ENCODE measurements at places on chromosomes 2 and 18.

GRCh38 chr18:60391571-60392226, 19.1 kb upstream of the MC4R start:
- no peak for DNase-seq

GRCh38 chr2:203431391-203432185, 103.4 kb downstream of the ABI2 start:
- DNase-seq = no peak

DNA sequence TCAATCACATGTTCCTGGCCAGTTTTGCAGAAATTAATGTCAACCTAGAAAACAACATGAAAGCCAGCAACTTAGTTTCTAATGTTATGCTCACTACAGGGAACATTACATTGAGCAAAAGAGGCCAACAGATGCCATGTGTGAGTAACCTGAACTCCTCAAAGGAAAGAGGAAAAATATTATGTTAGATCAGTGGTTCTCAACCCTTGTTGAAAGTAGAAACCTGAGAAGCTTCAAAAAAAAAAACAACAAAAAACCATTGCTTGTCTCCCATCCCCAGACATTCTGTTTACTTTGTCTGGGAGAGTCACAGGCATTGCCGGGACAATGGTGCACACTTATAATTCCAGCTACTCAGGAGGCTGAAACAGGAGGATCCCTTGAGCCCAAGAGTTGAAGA, 57.7 kb downstream of the METTL4 start:
- no peak for DNase-seq

- DNase-seq = no peak
Observed at GRCh38 chr18:62878305-62878704, 163.0 kb downstream of the PHLPP1 start.

- DNase-seq = no peak
Observed at GRCh38 chr18:77344786-77345500, 95.3 kb downstream of the GALR1 start.

DNA sequence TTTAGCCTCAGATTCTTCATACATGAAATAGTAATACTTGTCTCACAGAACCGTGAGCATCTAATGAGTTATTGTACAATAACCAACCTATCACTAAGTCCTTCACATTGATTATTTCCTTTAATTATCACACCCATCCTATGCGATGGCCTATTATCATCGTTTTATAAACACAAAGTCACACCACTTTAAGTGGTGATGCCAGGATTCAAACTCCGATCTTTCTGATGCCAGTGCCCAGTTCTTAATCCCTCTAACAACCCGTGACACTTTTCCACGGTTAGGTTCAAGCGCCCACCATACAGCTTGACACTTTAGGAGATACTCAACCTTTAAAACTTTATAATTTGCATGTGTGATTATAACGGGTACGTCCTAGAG, 523 bp upstream of the ALMS1 start:
- DNase-seq = no peak

GRCh38 chr2:184679219-184680018, 81.1 kb downstream of the ZNF804A start:
- no peak for DNase-seq

DNA sequence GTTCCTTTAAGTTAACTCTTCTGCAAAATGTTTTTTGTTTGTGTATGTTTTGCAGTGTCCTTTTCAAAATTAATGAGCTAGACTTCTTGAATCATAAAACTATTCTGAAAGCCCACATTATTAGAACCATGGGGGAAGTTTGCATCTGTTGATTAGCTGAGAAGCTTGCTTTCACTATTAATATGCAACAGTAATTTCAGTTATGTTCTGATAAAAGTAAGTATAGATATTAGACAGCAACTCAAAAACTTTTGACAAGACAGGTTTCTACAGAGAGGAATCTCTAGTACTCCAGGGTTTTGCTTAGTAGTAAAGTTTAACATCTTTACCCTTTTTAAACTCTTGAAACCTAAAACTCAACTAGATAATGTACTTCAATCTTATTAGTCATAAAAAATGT, 147.8 kb downstream of the UBE2E3 start:
- DNase-seq = no peak

DNA sequence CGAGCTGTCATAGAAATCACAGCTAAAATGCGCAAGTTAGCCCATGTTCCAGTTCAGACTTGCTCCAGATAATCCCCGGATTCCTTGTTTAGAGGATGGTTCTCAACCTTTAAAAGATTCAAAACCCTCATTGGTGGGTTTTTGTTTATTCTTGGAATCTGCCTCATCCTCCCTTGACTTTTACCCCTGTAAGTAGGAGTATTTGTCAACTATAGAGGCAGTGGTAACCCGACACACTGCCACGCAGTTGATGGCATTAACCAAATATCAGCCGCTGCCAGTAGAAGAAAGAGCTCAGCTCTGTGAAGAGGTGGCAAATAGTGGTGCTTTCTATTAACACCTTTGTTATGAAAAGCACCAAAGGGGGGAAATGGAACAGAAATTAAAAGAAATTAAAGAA, 40.4 kb upstream of the SELENOI start:
- no peak for DNase-seq

DNA sequence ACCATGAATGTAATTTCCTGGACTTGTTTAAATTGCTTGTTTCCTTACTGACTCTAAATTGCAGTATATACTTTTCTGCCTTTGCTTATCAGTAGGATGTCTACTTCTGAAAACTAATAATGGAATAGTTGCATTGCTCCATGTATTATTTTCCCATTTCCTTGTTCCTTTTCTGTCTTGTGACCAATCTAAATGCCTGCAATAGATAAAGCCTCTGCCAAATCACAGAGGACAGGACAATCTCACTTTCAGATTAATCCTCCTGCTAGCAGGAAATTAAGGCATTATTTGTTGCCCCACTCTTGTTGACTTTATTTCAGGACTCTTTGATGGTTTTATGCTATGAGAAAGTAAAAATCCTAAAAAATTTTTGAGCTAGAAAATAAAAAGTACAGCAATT, 4.7 kb upstream of the ESCO1 start:
- no peak for DNase-seq

DNA sequence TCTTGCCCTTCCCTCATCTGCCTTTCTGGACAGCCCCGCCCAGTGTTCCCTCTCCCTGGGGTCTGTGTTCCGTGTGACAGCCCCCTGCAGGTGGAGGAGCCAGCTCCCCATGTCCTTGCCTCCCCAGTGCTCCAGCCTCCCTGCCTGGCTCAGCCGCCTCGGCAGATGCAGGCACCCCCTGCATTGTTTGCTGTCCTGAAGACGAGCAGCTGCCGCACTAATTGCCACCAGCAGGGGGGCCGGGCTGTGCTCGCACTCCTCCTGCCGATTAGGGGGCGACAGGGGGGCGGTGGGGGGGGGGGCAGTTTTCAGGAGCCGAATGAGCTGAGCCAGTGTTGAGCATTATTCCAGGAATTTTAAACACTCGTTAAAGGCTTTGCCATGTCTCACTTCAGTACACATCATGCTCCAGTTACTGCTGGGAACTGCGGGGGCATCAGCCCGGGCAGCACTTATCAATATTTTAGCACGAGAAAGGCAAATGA, 23.3 kb downstream of the SIX3 start:
- peak; percentile 49 for DNase-seq

DNA sequence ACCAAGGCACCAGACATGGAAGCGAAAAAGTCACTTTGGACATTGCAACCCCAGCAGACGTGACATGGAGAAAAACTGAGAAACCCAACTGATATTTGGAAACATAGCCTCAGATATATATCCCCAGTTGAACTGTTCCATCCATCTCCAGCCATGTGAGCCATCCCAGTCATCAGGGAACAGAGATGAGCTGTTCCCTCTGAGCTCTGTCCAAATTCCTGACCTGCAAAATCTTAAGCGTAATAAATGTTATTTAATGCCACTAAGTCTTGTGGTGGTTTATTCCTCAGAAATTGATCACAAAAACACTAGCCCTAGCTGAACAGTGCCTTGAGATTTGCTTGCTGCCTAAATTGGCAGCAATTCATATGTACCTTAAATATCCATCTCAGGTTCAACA, 182.8 kb downstream of the NRP2 start:
- no peak for DNase-seq

DNA sequence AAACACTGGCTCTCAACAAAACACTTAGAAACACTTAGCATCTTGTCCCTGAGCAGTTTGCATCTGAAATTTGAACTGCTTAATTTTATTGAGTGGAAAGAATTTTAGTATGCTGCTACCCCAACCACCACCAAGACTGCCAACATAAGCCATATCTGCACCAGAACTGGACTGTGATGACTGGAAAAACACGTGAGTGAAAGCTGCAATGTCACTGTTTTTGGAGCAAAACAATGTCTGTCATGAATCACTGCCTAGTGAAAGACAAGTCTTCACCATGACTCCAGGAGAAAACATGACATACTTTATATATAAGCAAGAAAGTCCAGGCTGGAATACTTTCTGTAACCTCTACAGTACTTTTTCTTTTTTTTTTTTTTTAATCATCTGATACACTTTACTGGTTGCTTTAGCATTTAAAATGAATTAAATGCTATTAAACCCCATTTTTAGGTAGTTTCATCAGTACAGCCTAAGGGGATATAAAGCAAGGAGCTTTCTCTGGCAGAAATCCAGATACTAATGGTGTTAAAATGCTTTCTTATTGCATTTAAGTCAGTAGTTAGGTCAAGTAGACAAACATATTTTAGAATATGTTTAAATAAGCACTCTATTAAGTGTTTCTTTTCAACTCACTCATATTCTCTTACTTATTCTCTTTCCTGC, 2129.4 kb upstream of the PIK3C3 start:
- no peak for DNase-seq

DNA sequence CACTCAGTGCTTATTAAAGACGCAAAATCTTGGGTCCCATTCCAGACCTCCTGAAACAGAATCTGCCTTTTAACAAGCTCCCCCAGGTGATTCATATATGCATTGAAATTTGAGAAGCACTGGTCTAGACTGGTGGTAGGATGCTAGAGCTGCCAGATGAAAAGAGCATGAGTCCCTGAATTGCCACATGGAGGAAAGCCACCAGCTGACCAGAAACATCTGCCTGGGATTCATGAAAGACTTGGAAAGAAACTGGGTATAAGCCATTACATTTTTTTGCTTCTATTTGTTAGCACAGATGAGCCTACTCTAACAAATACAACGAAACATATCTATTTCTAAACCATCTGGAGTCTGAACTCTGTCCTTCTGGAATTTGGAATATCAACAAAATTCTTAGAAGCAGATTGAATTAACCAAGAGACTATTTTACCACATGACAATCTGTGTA, 228.9 kb downstream of the RBM43 start:
- DNase-seq = no peak

GRCh38 chr18:26421931-26422330, 126.4 kb downstream of the KCTD1 start:
- DNase-seq = no peak

DNA sequence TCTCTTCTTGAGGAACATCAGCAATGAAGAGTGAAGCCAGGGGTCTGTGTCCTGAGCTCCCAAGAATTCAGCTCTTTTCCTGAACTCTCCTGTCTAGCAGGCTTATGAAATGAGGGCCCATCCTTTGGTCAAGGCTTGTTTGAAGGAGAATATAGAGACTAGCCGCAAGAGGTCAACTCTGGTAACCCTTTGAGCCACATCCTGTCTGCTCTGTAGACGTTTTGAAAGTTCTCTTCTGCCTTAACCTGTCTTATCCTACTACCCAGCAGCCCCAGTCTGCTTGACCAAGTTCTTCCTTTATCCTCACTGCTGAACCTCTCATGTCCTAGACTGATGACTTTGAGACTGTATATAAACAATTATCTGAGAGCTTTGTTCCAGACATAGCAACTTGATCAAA, 5.4 kb downstream of the SEMA4F start:
- no peak for DNase-seq

- DNase-seq = no peak
Observed at GRCh38 chr2:46471697-46472096, 7.7 kb upstream of the TMEM247 start.

GRCh38 chr18:43665105-43665788, 388.0 kb upstream of the SYT4 start:
- no peak for DNase-seq

- DNase-seq = peak; percentile 71
Observed at GRCh38 chr18:25830787-25831186, 259.6 kb downstream of the SS18 start.

DNA sequence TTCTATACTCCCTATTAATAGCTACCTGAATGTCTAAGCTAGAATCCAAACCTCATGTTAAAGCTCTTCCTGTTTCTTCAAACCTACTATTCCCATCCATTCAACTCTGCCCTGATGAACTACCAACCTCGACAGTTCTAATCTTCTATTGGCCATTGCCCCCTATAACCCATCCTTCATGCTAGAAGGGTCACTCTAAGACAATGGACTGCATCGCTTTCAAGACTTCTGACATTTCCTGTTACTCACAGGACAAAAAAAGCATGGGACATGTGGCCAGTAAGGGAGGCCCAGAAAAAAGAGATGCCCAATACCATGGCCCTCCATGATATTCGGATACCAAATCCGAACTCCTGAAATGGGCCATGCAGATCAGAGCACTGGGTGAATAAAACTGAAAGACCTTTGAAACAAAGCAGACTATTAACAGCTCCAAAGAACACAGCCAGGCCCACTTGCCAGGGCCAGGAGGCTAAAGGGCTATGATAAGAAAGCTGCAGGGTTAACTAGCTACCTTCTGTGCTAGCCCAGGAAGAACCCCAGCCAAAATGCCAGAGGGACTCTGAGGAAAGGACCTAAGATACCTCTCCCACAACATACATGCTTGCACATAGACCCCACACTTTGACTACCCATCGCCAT, 4.5 kb downstream of the B4GALT6 start:
- no peak for DNase-seq

GRCh38 chr2:231914077-231914690, 12.0 kb downstream of the NPPC start:
- no peak for DNase-seq

- DNase-seq = no peak
Observed at GRCh38 chr18:13397504-13398163, 179.1 kb downstream of the LDLRAD4 start.

GRCh38 chr2:49044350-49045079, 109.8 kb downstream of the FSHR start:
- peak; percentile 13 for DNase-seq

GRCh38 chr2:120373424-120373823, 27.5 kb downstream of the INHBB start:
- DNase-seq = peak; percentile 56

DNA sequence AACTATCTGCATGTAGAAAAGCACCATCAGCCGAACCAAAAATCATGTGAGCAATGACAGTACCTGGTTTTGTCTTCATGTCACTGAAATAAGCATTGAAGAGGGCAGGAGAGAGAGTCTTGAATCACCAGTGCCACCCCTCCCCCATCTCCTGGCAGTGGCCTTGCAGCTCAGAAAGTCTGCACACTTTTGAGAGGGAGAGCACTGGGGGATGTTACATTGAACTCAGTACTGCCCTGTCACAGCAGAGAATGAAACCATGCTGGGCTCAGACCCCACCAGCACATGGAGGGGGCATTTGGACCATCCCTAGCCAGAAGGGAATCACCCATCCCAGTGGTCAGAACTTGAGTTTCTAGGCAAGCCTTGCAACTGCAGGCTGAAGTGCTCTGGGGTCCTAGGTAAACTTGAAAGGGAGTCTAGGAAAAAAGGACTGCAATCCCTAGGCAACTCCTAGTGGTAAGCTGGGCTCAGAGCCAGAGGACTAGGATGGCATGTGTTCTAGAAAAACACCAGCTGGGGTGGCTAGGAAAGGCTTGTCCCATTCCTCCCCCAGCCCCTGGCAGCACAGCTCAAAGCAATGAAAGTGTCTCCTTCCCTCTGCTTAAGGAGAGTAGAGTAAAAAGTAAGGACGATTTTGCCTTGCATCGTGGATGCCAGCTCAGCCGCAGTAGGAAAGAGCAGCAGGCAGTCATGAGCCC, 259.9 kb upstream of the MYT1L start:
- no peak for DNase-seq

GRCh38 chr2:46719487-46719886, 196.1 kb downstream of the MCFD2 start:
- no peak for DNase-seq

GRCh38 chr2:120132190-120132589, 91.0 kb downstream of the TMEM185B start:
- DNase-seq = no peak
